Activated CD4-positive, alpha-beta T cell treated with anti-CD3 and anti-CD28 coated beads for 1 hour (primary cell): ENCODE measurements at places on chromosomes 3 and 15.

- no peak for DNase-seq
These were observed 7.9 kb upstream of the SRP14 start for GRCh38 chr15:40046721-40047414.

DNA sequence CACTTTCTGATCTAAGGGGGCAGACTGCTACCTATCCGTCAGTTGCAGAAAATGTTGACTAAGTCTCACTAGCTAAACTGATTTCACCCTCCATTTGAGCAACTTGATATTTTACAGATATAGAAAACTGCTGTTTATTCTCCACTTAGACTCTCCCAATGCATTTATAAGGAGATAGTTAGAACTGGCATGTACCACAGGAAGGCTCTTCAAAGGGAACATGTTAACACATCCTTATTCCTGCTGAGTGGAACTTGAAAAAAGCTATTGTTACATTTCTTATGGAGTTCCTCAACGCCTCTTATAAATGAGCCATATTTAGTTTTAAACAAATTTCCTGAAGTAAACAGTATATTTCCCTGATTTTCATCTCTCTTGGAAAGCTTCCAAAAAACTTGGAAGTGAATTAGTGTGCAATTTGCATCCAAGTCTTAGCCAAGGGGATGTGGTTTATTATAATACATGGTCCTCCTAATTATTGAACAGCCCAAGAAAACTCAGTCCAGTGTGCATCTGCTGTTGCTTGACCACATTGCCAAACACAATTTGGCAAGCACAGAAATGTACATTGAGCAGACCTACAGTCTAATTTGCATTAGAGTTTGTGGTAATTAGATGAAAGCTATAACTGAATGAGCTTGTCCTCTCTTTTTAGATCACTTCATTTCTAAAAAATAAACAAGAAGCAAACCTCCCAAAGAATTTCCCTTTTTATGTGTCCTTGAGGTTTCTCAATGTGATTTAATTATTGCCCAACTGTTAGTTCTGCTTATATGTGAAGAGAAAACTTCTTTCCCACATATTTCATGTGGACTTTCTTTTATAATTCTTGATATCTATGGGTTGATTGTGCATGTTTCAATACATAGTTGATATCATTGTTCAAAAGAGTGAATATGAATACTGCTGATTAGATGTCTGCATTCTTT is 72.6 kb upstream of the DPH6 start:
- DNase-seq: no peak

- DNase-seq: no peak
These were observed 352.0 kb downstream of the GAP43 start for GRCh38 chr3:115975353-115975752.

DNA sequence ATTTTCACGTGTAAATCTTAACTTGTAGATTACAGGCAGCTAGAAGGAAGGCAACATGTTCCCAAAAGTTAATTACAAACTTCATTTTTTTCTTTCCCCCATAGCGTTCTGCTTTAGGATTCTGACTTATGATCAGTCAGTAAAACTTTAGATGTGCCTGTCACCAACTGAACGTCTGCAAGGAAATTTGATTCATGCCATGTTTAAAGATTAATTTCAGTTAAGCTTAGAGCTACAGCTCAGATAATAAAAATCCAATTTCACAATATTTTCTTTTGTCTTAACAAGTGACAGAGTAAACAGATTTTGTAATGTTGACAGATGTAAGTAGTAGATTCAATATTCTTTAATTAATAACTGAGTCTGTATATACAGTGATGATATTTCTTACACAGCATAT is 253.1 kb downstream of the NFKBIZ start:
- DNase-seq: no peak

DNA sequence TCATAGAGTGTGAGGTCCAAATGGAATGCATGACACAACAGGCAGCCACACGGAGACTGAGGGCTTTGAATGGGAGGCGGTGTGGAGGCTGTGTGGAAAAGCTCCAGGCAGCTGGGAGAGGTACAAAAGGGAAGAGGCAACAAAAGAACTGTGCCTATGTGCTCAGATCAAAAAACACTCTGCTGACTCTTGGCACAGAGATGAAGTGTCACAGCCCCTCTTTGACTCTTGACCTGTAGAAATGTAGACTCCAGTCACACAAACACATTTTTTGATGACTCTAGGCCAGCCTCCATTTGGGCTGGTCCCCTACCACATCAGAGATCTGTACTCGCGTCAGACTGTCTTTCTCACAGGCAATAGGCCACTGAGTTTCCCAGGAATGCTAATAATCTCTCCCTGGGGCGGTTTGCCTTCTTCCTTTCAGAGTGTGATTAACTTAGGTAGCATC is 456.0 kb downstream of the TUSC7 start:
- DNase-seq: no peak

- no peak for DNase-seq
These were observed 118.1 kb downstream of the ZNF621 start for GRCh38 chr3:40642812-40643211.

DNA sequence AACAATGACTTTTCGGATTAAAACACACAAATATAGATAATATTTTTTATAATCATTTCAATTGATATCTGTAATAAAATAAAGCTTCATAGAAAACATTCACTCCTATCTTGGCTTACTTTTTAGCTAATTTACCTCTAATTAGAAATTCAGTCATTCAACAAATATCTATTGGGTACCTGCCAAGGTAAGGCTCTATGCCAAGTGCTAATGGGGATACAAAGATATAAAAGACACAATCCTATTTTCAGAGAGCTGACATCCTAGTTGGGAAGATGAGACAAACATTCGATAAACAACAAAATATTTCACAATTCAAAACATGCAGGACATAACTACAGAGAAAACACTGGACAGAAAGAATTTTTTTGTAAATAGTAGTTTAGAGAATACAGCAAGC is 63.3 kb downstream of the ULK4 start:
- DNase-seq: no peak

- DNase-seq: no peak
These were observed 472.6 kb upstream of the NECTIN3 start for GRCh38 chr3:110598847-110599490.

DNA sequence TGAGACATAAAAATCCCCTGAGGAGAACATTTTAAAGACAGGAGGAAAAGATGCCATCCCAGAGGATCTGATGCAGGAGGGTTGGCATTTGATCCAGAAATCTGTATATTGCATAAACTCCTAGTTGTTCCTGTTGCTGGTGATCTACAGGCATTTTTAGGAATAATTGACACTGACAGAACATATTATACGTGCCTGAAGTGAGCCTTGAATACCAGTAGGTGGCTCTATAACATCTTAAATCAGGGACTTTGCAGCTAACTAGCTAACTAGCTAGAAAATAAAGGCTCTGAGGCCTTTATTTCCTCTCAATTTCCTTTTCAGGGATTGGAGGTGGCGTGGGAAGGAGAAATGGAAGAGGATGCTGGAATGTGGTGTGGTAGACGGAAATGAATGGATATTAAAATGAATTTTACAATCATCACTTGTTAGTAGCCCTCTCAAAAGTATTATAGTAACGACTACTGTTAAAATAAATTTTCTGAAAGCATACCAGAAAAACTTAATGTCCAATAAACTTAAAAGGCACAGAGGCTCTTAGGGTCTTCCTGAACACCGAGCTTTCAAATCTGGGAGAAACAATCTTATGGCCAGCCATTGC is 73.8 kb upstream of the ZBED2 start:
- DNase-seq: no peak

GRCh38 chr15:73957276-73957675 is 31.0 kb downstream of the LOXL1 start:
- DNase-seq: no peak

DNA sequence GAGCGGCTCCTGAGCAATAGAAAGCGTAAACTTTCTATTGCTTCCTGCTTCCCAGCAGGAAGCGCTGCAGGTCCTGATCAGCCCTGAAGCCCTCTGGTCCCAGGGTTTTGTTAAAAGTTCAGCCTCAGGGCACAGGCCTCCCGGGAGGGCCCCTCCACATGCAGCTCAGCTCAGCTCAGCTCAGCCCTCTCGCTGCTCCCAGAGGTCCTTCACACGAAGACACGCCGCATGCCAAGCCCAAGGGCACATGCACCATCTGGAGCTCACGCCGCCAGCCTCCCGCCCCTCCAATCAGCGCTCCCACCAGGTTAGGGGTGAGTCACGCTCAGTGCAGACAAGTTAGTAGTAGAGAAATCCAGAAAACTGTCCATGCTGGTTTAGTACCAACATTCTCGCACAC is 12.7 kb downstream of the TKT start:
- DNase-seq: no peak
